Natural killer cell treated with Interleukin-12 subunit alpha and Interleukin-12 subunit beta and Interleukin-15 and Interleukin-18, amount 100 ng/mL, for 72 hours (primary cell): ENCODE measurements at places on chromosomes 3 and 15.

GRCh38 chr3:188316723-188317070, 162.7 kb downstream of the LPP start:
- DNase-seq, result no peak

DNA sequence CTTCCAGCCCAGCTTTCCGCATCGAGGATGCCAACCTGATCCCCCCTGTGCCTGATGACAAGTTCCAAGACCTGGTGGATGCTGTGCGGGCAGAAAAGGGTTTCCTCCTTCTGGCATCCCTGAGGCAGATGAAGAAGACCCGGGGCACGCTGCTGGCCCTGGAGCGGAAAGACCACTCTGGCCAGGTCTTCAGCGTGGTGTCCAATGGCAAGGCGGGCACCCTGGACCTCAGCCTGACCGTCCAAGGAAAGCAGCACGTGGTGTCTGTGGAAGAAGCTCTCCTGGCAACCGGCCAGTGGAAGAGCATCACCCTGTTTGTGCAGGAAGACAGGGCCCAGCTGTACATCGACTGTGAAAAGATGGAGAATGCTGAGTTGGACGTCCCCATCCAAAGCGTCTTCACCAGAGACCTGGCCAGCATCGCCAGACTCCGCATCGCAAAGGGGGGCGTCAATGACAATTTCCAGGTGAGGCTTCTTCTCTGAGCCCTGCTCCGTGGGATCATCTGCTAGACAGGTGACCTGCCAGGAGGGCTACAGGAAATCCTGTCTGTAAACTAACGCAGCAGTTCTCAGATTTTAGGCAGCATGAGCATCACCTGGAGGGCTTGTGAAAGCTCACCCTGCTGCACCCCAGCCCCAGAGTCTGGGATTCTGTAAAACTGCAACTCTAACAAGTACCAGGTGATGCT, 1.6 kb downstream of the THBS1 start:
- no peak for DNase-seq

GRCh38 chr3:27485866-27486265, 1.7 kb upstream of the SLC4A7 start:
- DNase-seq, result no peak

- DNase-seq, result no peak
These were observed 914 bp upstream of the PTH1R start for GRCh38 chr3:46876313-46877300.

DNA sequence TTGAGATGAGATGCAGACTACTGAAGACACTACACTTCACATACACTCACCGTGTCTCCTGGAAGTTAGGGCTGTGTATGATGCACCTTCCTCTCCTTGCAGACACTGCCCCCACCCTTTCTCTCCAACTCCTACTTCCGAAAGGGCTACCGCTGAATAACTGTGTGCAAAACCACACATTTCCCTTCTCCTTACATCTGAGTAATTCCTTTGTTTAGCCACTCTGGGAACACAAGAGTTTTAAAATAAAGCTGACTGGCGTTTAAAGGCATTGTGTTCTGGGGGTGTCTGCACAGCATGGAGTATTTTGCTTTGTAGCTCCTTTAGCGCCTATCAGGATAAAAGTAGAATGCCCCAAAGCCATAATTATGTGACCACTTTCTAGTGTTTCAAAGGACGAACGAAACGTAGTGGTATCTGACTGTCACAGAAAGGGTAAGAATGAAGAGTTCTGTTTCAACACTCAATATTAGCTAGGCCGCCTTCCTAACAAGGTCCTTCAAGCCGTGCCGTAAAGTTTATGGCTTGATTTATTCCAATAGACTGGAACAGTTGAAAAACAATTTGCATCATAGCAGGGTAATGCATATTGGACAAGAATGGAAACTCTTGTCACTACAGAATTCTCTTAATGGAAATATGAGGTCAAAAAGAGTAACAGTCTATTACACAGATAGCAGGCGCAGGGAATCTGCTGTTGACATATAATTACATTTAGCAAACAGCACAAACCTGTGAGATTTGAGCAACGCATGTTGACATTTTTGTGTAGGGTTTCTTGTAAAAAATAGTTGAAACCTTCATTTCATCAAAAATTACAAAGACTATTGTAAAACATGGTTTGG, 619.9 kb downstream of the FOXP1 start:
- DNase-seq, result no peak

DNA sequence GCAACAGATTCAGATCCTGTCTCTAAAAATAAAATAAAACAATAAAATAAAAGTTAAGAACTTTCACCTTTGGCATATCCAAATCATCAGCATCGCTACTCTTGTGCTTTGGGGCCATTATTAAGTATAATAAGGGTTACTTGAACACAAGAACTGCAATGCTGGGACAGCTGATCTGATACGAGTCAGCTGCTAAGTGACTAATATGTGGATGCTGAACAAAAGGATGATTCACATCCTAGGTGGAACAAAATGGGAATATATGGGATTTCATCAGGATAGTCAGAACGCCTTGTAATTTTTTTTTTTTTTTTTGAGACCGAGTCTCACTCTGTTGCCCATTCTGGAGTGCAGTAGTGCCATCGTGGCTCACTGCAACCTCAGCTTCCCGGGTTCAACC, 29.7 kb downstream of the BUB1B start:
- no peak for DNase-seq

- DNase-seq, result no peak
These were observed 283.2 kb upstream of the KCNH8 start for GRCh38 chr3:18864933-18865731.

GRCh38 chr3:37072892-37073291, 79.6 kb downstream of the MLH1 start:
- DNase-seq, result no peak

DNA sequence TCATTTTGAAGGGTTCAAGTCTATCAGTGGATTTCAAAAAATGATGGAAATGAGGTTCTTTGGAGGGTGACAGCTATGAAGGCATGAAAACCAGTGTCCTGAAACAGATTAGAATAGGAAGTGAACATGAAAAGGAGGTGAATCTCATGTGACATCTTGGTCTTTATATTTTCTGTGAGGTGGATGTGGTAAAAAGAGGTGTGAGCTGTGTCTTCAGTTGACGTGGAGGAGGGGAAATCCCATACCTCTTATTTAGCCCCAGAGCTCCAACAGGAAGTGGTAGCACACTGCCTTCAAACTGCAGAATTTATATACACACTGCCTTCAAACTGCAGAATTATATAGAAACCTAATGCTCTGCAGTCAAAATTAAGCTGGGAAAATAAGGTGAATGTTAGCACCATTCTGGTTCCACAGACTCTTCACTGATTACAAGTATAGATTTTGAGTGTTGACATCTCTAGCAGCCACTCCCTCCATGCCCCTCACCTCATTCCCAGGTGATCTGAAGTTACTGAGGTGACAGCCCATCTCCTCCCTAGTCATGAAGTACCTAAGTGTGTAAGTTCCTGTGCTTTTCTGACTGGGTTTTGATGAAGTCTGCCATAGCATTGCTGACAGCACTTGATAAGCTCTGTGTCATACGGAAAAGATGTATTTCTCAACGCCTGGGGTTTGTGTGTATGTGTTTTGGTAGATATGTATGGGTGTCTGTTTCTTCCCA, 2.7 kb downstream of the RAB8B start:
- peak; percentile 80 for DNase-seq

DNA sequence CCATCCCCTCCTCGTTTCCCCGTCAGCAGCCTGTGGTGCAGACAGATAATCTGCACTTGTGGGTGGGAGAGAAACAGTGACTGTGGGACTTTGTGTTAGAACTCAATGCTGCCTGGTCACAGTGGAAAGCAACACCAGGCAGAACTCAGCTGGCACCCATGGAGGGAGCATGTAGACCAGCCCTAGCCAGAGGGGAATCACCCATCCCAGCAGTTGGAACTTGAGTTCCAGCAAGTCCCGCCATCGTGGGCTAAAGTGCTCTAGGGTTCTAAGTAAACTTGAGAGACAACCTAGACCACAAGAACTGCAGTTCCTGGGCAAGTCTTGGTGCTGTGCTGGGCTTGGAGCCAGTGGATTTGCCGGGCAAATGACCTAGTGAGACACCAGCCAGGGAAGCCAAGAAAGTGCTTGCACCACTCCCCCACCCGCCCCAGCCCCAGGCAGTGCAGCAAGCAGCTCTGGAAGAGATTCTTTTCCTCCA, 24.4 kb downstream of the ISG20 start:
- DNase-seq, result no peak

GRCh38 chr3:174337227-174337626, 521.9 kb upstream of the NAALADL2 start:
- DNase-seq, result no peak

GRCh38 chr3:108566599-108566998, 22.6 kb downstream of the CIP2A start:
- DNase-seq, result no peak

DNA sequence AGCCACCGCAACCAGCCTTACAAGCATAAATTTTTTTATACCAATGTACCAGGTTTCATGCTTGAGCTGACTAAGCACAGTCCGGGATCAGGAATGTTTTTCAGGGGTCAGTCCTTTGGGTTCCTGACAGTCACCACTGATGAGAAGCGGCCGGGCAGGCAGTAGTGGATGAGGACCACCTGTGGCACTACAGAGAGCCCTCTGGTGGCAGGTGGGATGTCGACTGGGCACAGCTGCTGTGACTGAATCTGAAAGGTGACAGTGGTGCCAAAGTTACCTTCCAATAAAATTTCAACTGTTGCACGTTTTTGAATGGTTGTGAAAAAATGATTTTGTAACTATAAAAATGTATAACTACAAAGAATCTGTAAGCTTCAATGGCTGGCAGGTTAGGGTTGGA, 34.0 kb downstream of the TPRA1 start:
- DNase-seq, result no peak

- no peak for DNase-seq
These were observed 404.5 kb downstream of the OCA2 start for GRCh38 chr15:27694506-27695087.
